ENCODE measurements at places on chromosomes 5 and 9.

GRCh38 chr9:16628413-16628812 lies 242.1 kb downstream of the BNC2 start:
- no peak for DNase-seq

DNA sequence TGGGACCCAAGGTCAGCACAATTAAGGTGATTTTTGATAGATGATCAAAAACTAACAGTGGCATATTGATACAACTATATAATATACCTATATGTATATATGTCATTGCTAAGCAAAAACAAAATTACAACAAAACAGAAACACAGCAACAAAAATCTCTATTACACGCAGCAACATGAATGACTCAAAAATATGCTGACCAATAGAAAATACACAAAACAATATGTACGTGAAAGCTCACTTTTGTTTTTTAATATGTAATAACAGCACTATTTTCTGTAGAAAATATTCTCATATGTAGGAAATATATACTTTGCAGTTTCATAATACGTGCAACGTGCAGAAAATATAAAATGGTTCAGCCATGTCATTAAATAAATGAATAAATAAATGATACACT lies 1985.7 kb upstream of the CDH9 start:
- DNase-seq, result no peak

GRCh38 chr9:8224381-8224801 lies 424.8 kb upstream of the DMAC1 start:
- no peak for DNase-seq

DNA sequence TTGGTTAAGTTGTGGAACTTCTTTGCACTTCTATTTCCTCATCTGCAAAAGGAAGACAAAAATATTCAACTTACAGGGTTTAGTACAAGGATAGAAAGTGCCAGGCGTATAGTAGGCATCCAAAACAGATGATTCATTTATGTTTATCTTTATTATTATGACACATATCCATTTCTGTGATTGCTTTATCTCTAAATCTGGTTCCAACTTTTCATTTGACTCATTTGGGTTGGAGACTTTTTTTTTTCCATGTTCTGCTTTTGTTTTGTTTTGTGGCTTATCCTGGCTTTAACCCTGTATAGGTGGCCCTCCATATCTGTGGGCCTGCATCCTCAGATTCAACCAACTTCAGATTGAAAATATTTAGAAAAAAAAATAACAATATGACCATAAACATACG lies 186.7 kb upstream of the SLC24A2 start:
- no peak for DNase-seq

- no peak for DNase-seq
These were observed 158.0 kb downstream of the DMRT2 start for GRCh38 chr9:1208157-1208556.

DNA sequence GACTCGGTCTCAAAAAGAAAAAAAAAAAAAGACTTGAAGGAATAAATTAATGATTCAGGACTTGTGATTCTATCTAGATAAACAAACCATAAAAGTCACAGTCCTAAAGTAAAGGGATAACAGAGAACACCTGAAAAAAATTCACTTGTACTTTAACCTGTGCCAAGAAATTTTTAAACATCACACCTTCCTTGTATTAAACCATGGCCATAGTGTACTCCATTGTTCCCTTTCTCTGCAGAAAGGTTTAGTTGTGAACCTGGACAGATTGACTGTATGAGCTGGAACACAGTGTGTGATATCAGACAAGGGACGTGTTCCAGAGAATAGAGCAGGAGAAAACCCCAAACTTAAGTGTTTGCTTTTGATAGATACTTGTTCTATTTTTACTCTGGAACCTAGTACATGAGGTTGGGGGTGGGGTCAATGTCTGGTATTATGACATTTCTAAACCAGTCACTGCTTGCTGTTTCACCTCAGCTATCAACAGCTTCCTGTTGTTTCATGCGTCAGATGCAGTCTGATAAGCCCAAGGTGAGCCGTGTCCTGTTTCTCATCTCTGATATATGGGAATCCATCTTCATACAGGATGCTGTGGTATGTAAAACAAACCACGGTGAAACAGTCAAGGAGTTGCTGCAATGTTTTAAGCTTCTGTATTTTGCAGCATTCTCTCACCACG lies 62.5 kb upstream of the ITGA1 start:
- DNase-seq, result no peak

DNA sequence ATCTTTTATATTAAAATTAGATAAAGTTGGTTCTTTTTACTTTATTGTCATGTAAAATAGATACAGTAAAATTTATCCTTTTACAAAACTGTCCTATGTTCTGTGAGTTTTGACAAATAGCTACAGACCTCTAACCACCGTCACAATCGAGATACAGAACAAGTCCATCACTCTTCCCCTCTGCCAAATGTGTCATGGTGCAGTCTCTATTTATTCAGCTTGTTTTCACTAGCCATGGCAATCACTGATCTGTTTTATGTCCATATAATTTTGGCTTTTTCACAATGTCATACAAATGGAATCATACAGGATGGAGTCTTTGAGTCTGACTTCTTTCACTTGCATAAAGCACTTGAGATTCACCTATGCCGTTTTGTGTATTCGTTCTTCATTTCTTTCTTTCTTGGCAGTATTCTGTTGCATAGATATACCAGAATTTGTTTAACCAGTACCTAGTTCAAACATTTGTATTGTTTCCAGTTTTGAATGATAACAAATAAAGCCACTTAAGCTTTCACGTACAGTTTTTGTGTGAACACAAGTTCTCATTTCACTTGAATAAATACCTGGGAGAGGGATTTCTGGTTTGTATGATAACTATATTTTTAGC lies 273.2 kb upstream of the MPDZ start:
- no peak for DNase-seq

DNA sequence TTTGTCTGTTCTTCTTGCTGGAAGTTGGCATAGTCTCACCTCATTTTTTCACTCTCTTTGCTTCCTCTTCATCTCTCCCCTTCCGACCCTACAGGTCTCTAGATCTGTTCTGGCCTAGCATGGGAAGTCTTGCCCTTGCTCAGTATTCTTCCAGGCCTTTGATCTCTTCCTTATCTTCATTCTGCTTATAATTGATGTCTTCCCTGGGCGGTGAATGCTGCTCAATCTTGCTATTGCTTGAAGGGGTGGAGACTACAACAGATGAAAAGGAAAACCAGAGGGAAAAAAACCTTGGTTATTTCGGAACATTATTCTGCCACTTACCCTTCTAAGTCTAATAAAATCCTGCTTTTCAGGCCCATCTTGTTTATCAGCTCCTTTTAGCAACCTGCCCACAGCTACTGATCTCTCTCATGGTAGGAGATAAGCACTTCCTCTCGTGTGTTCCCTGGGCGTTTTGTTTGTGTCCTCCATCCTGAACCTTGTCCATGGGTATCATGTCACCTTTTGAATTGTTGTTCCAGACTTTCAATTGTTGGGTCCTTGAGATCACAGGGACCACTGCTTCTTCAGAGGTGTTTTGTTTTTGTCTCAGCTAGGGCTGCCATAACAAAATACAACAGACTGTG lies 375.6 kb downstream of the ADGRV1 start:
- DNase-seq, result no peak

- DNase-seq, result no peak
These were observed 30.4 kb downstream of the TNFSF8 start for GRCh38 chr9:114899995-114900394.

DNA sequence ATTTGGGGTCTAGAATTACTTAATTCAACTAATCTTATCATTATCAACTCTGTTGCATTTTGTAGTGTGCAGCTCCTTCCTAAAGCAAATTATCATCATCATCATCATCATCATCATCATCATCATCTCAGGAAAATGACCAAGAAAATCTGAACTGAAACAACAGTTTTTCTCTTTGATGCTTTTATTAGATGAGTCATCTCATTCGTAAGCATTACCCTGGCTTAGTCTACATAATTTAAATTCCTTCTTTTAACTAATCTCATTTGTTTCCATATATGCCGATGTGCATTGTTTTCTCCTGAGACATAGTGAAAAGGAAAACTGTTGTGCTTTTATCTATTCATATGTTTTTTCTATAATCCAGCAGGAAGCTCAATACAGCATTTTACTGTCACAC lies 173.0 kb upstream of the PDE4D start:
- no peak for DNase-seq

DNA sequence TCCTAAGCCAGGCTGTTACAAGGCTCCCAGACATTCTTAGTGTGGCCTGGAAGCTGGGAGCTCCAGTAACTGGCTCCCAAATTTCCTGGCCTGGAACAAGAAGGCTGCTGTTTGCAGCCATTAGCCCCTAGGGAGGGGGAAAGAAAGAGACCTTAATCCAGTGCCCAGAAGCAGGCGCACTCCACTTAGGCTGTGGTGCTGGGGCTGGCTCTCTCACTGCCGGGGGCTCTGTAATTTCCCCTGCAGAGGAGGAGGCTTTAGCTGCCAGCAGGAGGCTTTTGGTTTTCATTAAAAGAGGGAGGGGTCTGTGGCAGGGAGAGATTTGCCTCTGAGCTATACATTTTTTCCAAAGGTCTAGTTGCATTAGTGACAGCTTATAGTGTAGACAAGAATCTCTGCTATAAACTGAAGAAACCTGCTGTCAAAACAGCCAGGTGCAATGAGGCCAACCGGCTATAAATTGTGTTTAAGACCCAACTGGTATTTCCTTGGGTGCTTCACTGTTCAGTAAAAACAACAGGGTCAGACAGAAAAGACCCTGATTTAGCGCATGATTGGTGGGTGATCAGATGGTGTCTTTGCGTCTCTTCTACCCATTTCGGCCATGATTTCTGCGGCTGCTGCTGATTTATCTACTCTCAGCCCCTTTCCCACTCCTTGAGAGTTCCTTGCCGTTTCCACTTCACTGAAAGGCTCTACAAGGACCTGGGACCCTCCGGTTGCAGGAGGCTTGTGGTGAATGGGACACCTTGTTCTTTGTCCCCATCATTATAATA lies 254.6 kb downstream of the AOPEP start:
- no peak for DNase-seq

DNA sequence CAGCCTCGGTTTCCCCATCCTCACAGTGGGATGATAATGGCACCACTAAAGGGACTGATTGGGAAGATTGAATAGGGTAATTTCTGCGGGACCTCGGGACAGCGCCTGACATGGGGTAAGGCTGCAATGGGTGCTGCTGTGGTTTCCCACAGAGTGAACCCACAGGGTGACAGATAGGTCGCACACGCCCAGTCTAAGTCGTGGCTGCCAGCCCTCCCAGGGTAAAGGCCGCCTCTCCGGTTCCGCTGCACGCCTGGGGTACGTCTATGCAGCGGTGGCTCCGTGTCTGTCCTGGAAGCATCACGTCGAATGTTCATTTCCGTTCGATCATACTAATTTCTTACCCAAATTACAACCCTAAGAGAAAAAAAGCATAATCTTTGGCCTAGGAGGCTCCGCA lies 631 bp downstream of the CFAP77 start:
- peak; percentile 37 for DNase-seq

GRCh38 chr9:131020388-131020787 lies 11.4 kb downstream of the LAMC3 start:
- DNase-seq, result no peak

DNA sequence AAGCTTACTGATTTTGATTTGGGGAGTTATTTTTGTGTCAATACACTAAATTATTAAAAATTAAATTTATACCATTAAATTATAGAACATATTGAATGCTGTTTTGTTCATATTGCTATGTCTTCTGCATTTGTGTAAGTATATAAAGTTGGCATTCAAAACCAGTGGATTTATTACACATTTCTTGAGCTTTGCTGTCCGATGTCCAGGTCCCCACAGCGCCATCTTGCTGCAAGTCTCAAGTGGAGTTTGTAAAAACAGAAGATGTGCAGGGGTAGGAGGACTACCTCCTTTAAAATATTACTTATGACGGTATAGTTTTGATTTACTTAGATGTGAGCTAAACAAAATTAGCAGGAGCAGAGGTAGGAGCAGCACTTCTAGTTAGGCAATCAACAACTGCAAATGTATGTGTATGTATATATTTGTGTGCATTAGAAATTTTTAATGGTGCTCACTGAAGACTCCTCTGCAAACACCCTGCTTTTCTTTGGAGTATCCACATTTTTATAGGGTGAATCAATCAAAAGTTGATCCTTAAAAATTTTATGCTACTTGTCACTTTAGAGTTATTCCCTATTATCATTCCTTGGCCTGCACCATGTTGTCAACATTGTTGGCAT lies 37.4 kb downstream of the CPEB4 start:
- no peak for DNase-seq

DNA sequence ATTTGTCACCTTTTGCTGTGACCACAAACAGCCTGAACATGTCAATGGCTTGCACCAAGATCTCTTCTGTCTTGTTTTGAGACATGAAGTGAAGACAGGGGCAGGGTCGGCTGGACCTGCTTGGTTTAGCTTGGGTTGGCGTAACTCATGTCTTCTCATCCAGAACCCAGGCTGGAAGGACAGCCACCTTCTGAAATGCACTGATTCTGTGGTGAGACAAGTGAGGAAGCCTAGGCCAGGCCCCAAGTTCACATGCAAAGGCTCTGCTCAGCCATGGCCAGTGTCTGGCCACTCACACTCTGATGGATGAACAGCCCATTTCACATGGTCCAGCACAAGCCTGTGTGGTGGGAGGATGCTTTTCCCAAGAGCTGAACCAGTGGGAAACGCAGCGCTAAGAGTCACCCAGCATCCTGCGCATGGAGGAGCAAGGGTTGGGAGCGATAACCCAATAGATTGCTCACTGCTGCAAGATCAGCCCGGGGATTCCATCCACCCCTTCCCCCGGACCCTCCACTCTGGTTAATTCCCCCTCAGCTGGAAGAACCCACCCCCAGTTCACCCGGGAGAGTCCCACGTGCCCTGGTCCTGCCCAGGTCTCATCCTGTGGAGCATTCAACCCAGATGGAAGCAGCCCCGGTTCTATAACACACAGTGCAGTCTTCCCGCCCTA lies 16.2 kb upstream of the MED10 start:
- no peak for DNase-seq

- DNase-seq, result no peak
These were observed 44.3 kb downstream of the FOXB2 start for GRCh38 chr9:77063645-77064285.

DNA sequence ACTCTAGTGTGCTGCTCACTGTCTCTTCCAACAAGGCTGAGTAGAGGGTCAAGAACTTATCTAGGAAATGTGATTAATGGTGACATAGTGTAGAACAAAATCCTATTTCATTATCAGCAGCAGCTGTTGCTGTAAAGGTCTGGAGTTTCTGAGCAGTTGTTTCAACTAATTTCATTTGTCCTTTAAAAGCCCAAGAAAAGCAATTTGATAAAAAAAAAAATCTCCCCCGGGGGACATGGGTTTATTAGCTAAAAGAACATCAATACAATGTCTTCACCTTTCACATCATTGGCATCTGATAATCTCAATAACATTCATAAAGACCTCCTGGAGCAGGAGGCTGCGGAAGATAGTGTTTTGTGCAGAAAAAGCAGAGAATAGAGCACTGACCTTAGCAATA lies 468.1 kb downstream of the KCTD16 start:
- no peak for DNase-seq

DNA sequence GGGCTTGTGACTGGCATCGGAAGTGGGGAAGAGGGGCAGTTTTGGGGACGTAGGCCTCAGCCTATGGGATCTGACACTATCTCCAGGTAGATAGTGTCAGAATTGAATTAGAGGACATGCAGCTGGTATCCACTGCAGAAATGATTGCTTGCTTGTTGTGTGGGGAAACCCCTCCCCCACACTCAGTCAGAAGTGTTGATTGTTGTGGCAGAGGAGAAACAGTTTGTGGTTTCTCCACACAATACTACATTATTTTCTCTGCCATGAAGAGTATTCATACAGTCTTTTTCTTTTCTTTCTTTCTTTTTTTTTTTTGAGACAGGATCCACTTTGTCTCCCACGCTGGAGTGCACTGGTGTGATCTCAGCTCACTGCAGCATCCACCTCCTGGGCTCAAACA lies 113.9 kb downstream of the ARRDC3 start:
- DNase-seq, result no peak

- peak; percentile 38 for DNase-seq
These were observed 25.1 kb upstream of the EEIG1 start for GRCh38 chr9:128005923-128006322.

GRCh38 chr5:148962761-148963324 lies 100.0 kb downstream of the SH3TC2 start:
- no peak for DNase-seq
